ENCODE measurements at places on chromosomes 7 and 10.

DNA sequence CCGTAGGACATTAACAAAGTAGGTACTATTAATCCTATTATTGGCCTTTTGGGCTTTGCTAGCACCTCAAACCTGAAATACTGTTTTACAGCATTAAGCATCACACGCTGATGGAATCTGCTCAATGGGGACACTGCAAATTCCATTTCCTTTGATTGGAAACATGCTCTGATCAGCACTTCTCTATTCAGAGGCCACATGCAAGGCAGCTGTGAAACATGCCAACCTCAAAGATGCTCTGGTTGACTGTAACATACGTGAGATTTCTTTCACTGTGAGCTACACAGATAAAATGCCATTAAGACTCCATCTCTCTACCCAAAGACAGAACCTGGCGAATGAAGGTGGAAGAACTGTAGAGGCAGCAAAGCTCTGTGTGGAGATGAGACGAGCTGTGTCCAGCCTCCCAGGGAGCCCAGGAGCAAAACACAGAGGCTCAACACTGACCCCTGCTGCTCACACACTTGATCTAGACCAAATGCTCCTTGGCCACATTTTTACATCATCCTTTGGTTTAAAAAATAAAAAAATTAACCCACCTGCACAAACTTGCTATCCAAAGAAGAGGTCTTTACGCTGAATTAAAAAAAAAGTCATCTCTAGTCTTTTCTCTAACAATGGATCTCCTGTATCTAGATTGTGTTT, 8.0 kb downstream of the RSU1 start:
- peak; percentile 66 for DNase-seq

DNA sequence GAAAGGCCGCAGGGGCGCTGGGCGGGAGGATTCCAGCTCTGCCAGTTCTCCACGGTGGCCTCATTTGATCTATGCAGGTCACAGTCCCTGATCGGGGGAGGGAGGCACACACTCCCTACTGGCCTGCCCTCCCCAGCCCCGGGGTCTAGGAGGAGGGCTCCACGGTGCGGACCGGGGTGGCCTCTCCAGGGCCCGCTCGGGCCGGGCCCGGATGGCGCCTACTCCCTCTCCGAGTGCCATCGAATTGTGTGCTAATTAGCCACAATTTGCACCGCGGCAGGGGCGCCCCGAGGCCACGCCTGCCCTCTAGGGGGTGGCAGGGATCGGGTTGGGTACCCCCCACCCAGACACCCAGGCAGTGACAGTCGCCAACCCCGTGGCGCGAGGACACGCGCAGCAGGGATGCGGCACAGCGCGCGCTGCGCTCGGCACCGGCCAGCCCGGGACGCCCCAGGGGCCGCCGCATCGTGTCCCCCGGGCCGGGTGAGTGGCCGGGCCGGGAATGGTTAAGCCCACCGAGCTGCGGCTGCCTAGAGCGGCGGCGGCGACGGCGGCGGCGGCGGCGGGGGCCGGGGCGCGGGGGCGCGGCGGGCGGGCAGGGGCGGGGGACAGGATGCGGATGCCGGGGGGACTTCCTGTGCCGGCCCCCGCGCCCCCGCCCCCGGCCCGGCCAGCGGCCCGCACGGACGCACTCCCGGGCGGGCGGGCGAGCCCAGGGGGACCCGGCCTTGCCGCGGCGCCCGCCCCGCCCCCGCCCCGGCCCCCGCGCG, at the start of gene ZNF853:
Gene ZNF853 (plus strand): TSS at position 658 of the 770 bp plus-strand sequence. CDS start 565 bp downstream, outside the sequence.
- DNase-seq: peak; percentile 26

DNA sequence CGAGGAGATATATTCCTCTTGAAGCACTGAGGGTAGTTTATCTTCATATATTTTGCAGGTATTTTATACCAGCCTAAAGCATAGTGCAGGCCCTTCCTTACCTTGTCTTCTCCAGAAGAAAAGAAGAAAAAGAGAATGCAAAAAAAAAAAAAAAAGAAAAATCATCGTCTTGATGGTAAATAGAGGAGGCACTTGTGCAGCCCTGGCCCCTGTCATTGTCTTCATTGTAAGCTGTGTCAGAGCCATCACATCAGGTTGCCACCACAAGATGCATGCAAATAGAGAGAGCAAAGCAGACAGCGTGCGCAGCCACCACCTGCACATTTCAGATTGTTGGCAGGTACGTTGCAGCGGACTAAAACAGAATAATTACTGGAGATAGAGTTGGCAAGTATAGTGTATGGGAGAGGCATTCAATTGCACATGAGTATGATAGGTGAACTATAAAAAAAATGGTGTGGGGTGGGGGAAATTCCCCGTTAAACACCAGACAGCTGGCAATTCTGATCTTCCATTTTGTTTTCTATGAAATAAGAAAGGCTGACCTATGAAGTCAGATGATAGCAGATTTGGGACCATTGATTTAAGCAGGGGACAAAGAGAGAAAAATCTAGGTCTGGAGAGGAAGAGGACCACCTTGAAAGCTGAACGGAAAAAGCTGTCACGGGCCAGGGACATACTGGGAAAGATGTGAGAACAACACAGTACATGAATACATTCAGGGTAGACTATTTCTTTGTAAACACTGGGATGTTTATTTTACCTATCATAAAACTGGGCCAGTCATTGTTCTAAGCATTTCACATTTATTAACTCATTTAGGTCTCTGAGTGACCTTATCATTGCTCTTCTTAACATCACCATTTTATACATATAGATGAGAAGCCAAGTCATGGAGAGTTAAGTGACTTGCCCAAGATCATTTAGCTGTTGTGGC, 306.3 kb upstream of the SP8 start:
- no peak for DNase-seq

GRCh38 chr7:101218236-101219125, 516 bp downstream of the ZNHIT1 start:
- no peak for DNase-seq

- no peak for DNase-seq
These were observed 1.9 kb upstream of the ZNF775 start for GRCh38 chr7:150377196-150377595.

- no peak for DNase-seq
These were observed 18.1 kb downstream of the KCNH2 start for GRCh38 chr7:150959739-150960734.

- no peak for DNase-seq
These were observed 39.1 kb downstream of the SUFU start for GRCh38 chr10:102542800-102543418.

DNA sequence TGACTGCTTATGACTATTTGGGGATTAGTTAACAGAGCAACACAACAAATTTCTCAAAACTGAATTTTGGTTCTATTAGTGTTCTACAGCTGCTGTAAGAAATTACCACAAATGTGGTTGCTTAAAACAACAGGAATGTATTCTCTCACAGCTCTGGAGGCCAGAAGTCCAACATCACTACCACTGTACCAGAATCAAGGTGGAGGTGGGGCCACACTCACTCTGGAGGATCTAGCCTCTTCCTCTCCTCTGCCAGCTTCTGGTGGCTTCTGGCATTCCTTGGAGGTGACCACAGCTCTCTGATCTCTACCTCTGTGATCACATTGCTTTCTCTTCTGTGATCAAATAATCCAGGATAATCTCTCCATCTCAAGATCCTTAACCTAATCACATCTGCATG, 194.7 kb upstream of the BMPER start:
- no peak for DNase-seq

- DNase-seq: no peak
These were observed 285.7 kb upstream of the GALNT17 start for GRCh38 chr7:70846208-70846607.

DNA sequence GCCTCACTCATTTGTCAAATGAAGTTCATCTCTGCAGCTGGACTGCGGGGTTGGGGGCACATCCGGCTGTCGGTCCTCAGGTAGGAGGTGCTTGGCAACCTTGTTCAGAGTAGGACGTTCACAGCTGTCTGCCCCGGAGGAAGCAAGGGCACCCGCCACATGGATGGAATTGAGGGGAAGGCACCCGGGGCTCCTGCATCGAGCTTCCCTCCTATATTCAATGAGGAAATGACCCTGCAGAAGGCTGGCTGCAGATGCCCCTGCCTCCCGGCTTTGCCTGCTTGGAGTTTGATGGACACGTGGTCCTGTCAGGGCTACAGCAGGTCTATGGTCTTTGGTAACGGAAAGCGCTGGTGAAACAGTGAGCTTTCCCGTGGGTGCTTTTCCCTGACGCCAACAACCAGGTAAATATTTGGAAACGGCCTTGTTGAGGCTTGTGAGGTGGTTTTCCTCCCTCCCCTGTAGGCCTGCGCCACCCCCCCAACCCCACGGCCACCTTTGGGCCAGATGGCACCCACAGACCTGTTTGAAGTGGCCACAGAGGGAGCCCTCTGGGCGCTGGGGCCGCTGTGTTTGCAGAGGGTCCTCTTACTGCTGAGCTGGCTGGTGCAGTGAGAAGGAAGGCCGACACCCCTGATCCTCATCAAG, 32.9 kb downstream of the HTRA1 start:
- no peak for DNase-seq

GRCh38 chr7:79236352-79237028, 217.0 kb downstream of the MAGI2 start:
- DNase-seq: no peak

DNA sequence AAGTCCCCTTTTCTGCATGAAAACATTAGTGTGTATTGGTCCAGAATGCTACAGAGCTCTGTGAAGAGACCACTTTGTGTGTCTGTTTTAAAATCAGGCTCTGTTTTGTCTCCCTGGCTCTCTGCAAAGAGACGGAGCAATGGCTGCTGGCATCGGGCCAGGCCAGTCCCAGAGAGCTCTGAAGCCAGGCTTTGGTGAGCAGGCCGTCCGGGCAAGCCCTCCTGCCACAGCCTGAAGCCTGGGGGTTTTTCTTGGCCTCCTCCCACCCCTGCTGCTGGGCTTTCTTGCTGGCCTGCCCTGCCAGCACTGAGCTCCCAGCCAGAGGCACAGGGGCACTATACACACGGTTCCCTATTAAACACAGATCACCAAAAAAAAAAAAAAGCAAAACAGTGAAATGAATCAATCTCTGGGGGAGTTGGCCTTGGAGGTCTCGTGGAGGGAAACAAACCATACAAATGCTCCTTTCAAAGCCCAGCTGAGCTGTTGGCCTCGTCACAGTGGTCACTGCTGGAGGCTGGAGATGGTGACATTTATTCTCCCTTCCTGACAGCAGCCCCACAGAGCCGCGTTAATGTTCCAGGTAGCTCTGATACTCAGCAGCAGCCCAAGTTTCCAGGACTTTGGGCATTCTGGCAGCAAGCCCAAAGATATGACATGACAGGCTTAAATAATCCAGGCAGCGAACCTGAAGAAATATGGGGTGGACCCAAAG, 237.2 kb downstream of the TCF7L2 start:
- no peak for DNase-seq
